H54 (cell line): ENCODE measurements at places on chromosomes 11 and 22.

DNA sequence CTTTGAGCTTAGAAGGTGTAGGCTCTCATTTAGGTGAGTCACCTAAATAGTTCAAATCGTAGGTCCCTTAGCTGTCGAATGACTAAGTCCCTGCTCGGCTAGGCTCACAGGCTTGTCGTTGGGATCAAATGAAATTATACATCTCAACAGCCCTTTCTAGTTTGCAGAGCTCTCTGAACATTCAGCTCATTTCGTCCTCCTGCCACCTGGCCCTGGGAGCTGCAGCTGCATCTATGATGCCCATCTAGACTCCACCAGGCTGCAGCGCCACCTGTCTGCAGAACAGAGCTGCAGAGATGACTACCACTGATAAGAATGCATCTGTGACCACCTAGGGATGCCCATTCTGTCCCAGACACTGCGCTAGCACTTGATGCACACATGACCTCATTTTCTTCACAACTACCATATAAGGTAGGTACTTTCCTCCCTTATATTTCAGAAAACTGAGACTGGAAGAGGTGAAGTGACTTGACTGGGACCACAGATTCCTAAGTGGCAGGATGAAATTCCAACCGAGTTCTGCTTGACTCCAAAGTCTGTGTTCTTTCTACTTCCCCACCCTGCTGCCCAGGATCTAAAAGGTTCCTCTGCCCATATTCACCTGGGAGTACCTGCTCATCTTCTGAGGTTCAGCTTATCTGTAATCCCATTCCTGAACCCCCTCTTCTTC is 141.1 kb upstream of the NARS2 start:
- peak; percentile 91 for DNase-seq

DNA sequence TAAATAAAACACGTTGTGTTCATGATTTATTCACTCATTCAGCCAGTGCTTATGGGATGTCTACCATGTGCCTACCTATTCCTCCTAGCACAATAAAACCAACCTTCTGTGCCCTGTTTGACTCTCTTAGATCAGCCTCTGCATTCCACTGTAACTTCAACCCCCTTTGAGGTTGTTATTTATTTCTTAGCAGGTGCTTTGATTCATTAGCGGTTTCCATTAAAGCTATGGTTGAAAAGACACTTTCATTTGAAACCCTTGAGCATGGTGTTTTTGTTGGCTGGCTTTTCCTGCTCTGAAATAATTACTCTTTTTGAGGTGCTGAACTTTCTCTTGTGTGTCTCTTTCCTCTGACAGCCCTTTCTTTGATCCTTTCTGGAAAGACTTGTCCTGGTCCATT is 570.6 kb upstream of the LARGE1 start:
- no peak for DNase-seq

DNA sequence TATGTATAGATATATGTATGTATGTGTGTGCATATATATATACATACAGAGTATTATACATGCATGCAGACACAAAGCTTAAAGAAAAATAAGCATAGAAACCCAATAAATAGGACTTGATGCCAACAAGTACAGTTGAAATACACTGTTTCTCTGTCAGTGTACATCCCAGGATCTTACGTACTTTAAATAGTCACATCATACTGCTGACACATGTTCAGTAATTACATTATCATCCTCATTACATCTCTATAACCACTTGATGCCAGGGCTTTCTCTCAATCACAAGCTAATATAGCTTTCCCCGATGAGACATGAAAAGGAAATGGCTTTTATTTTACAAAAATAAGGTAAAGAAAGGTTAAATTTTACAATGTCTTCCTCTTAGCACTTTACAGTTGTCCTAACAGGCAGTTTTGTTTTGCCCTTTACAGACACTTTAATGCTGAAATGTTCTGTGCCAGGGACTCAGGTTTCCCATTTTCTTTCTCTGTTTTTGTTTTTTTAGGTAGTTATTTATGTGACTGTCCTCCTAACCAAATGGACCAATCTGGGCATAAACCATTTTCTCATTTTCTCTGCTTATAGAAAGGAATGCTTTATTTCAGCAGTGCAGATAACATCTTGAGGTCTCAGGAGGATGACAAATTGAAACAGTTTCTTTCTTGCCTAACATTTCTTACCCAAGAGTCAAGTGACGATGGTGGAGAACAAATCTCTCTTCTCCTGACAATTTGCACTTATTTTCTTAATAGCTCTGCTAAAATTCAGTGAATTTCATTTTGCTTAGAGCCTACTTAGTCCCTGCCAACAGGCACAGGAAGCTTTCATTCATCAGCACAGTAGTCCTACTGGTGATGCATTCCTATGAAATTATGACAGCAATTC is 350.2 kb downstream of the TTC28 start:
- no peak for DNase-seq

- DNase-seq, result no peak
Observed at GRCh38 chr11:18791969-18792628, 501 bp upstream of the PTPN5 start.

DNA sequence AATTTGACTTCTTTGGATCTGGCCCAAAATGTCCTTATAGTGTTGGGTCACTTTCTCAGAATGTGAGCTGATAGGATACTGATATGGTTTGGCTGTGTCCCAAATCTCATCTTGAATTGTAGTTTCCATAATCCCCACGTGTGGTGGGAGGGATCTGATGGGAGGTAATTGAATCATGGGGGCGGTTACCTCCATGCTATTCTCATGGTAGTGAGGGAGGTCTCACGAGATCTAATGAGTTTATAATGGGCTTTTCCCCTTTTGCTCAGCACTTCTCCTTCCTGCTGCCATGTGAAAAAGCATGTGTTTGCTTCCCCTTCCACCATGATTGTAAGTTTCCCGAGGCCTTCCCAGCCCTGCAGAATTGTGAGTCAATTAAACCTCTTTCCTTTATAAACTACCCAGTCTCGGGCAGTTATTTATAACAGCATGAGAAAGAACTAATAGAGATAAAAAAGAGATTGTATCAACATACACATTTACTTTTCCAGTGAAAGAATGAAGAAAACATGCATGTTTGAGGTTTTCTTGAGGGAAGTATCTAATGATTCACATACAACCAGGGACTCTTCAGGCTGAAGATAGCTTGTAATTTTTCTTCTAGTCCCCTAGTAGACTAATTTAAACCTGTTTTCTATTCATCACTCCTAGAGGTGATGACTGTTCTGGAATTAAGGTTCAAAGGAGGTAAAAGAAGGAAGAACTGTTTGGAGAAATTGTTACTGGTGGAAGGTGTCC is 17.3 kb upstream of the CSTF3 start:
- no peak for DNase-seq

- DNase-seq, result peak; percentile 100
Observed at GRCh38 chr11:65576867-65577755, 1.3 kb downstream of the EHBP1L1 start.

GRCh38 chr22:46055911-46056545 is 79.1 kb upstream of the WNT7B start:
- no peak for DNase-seq

DNA sequence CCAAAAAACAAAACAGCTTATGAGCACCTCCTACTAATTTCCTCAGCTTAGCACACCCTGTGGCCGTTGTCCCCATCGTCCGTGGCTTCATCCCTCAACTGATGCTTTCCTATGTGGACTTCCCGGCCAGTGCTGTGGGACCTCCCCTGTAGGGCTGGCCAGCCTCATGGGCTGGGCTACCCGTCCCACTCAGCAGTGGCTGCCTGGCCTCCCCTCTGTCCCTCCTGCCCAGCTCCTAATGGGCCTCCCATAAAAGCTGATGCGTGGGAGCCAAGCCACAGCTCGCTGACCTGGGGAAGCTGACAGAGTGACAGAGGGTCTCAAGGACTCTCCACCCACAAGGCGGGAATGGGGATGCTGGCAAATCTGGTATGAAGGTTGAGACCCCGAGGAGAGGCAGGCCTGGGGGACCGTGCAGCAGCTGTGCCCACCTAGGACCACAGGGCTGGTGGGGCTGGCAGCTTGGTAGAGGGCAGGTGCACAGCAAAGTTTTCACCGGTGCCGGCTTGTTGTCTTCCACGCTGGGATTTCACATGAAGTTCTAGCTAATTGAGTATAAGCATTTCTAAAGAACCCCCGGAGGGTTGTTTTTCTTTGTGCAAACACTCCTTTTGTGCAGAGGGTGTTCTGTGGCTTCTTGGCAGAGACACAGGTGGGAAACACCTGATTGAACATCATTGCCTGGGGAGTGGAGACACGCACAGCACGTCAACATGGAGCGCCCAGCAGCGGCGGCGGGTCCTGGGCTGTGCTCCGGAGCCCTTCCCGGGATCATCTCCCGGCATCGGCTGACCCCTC is 23.2 kb downstream of the TBX1 start:
- no peak for DNase-seq

GRCh38 chr11:113090716-113091480 is 129.7 kb downstream of the NCAM1 start:
- no peak for DNase-seq

DNA sequence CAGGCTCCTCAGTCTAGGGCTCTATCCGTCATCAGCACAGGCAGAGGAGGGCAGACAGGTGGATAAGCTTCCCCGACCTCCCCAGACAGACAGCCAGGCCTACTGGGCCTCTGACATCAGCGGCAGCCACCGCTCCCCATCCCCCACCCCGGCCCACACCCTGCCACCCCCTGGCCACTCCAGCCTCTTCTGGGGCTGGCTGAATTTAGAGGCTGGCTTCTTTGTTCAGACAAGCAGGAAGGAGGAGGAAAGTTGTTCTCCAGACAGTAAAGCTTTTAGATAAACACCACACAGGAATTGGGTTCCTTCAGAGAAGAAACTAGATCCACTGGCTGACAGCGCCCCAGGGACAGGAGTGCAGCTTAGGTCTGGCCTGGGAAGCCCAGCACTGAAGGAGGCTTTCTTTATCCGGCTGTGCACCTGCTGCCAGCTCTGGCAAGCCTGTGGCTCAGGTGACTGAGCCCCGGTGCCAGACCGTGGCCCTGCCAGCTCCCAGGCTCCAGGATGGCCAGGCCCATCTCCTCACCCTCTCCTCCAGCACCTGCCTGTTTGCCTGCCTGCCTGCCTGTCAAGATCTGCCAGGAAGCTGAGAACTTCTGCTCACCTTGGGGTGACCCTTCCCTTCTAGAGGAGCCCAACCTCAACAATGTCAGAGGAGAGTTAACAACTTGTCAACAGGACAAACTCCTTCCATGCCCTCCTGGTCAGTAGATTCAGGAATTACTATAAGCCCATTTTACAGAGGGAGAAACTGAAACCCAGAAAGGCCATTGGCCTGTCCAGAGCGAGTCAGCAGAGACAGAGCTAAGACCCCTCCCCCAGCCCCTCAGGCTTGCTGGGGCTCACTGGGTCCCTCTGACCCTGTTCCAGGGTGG is 44.0 kb upstream of the KLHL35 start:
- DNase-seq, result no peak

- DNase-seq, result no peak
Observed at GRCh38 chr11:62061356-62062222, 62.2 kb upstream of the INCENP start.

GRCh38 chr11:82007521-82007920 is 726.1 kb downstream of the FAM181B start:
- no peak for DNase-seq

DNA sequence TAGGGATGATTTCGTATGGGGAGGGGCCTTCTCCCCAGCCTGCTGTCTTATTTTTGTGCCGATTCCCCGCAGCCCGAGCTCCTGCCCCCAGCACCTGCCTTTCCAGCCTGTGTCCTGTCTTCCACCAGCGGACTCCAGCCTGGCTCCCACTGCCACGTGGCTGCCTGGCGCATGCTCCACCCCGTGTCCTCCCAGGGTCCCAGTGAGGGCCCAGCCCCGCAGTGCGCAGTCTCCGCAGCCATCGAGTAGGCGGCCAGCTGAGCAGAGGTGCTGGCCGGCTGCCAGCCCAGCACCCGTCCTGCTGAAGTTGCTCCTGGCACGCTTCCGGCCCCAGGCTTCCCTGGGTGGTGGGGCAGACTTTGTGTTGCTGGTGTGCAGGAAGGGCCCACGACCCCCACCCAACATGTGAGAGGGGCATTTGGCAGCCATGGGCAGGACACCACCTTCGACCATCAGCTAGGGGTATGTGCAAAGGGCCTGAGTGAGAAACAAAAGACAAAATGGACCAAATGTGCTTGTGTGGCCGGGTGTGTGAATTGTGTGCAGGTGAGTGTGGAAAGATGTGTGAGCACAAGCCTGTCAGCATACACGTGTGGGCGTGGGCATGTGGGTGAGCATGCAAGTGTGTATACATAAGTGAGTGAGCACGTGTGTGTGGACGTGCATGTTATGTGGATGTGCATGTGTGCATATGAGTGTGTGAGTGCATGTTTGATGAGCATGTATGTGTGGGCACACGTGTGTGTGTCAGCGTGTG is 55.9 kb downstream of the RTN4R start:
- no peak for DNase-seq

DNA sequence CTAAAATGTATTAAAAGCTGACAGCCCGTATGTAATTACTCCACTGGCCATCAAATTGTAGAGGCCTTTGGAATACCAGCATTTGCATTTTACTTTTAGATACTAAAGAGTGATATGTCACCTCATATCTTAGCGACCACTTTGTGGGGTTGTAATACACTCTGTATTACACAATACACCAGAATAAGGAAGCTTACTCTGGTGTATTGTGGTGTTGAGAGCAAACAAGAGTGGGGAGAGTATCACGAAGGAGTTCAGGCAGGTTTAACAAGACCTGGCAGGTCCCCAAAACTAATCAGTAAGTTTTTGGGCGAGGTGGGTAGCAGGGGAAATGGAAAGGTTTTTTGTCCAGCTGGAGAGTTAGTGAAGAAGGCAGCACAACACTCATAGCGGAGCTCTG is 3.2 kb downstream of the NUP50 start:
- no peak for DNase-seq

- DNase-seq, result peak; percentile 70
Observed at GRCh38 chr11:69674267-69674885, 777 bp downstream of the LTO1 start.

GRCh38 chr11:120645639-120646038 is 134.1 kb downstream of the GRIK4 start:
- no peak for DNase-seq

GRCh38 chr11:33742249-33742851 is 6.1 kb upstream of the CD59 start:
- DNase-seq, result no peak

DNA sequence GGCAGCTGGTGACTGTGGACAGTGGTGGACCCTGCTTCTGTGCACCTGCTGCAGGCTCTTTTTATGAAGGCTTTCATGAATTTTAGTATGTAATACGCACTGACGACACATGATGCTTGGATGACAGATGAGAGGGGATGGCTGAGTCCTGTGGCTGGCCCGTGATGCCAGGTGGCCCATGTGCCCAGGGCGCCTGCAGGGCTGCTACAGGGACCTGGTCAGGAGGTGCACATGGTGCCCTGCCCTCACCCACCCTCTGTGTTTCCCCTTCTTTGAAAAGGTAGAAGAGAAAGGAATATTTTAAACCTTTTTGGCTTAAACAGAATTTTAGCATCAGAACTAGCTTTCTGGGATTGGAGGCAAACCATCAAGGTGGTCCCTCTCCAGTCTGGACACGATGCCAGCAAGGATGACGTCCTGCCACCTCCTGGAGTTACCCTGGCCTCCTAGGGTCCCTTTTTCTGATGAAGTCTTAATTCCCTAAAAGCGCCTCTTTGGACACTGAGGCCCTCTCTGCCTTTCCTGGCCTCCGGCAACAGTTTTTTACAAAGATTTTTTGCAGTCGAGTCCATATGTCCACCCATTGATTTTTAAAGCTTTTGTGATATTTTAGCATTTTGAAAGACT is 5.4 kb upstream of the RANBP1 start:
- DNase-seq, result no peak
